ENCODE measurements at places on chromosomes 16 and 17.

GRCh38 chr17:56141046-56141839, 12.0 kb upstream of the ANKFN1 start:
- DNase-seq, result no peak

DNA sequence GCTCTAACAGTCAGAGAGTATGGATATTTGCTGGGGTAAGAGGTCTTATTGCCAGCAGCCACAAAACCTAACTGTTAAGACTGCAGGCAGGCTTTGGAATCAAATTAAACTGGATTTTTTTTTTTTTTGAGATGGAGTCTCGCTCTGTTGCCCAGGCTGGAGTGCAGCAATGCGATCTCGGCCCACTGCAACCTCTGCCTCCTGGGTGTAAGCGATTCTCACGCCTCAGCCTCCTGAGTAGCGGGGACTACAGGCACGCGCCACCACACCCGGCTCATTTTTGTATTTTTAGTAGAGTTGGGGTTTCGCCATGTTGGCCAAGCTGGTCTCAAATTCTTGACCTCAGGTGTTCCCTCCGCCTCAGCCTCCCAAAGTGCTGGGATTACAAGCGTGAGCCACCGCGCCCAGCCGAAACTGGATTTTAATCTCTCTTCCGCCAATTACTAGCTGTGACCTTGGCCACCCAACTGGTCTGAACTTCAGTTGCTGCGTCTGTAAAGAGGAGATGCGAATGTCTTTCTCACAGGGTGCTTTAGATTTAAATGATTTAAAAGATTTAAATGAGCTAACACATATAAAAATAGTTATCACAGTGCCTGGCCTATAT, 842 bp downstream of the MRPL10 start:
- DNase-seq, result no peak

DNA sequence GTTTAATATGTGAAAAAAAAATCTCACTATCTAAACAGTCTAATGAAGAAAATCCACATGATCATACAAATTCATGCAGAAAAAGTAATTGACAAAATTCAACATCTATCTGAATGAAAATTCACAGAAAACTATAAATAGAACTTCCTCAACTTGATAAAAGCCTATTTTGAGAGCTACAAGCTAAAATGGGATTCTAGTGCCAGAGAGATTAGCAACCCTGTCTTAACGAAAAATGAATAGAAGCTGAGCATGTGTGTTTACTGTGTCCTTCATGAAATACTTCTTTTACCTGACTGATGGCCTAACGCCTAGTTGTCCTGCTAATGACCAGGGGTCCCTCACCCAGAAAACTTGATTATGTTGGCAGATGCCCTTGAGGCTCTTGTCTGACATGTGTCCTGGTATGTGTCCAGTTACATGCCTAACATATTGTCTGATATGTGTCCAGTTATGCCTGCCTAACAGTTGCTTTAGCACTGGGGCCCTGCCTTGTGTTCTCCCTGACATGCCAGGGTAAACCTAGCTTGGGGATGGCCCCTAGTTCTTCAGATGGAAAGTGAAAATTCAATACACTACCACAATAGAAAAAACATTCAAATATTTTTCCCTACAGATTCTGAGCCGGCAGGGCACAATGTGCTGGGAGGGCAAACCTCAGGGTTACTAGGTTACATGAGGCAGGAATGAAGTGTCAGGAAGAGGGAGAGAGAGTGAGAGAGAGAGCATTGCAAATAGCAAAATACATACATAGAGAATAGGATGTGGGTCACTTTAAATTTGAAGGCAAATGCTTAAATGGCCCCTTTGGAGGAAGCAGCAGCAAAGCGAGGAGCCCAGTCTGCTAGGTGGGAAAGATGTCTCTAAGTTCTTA, 834.0 kb downstream of the CDH11 start:
- DNase-seq, result no peak

GRCh38 chr17:29136998-29137730, 43.0 kb downstream of the MYO18A start:
- no peak for DNase-seq

GRCh38 chr16:66502020-66502913, 47.7 kb downstream of the TK2 start:
- DNase-seq, result no peak

DNA sequence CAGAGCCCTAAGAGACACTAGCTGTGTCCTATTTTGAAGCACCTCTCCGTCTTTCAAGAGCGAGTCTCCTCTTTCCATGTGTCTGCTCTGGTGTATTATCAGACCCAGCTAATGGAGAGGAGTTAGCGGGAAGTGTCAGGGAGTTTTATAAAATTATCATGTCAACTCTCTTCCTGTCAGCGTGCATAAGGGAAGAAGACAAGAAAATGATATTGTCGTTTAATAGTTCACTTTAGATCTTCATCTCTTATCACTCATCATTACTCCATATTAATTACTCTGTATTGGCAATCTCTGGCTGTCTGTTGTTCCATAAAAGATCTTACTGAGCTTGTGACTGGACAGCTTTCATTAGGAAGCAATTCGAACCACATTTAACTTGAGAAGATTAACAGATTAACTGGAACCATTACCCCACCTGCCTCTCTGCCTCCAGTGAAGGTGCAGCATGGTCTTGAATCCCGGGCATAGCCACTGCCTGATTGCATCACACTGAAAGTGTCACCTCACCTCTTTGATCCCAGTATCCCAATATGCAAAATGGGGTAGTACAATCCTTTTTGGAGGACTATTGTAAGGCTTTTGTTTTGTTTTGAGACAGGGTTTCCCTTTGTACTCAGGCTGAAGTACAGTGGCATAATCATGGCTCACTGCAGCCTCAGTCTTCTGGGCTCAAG, 121.1 kb downstream of the TMEM114 start:
- DNase-seq, result no peak

GRCh38 chr17:80080081-80080480, 21.3 kb upstream of the GAA start:
- DNase-seq, result no peak

DNA sequence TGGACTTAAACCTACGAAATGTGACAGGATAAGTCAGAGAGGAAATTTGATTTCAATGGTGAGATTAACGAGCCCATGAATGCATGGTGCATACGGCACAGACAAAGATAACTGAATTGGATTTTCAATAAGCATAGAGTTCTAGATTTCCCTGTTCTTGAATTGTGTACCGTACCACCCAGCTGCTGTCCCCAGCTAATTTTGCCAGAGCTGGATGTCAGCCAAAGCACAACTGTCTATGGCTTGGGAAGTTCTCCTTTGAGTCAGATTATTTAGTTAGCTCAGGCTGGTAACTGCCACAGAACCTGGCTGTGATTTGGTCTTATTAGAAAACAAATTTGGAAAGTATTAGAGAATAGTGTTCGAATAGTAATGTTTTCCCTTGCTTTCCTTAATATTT, 143.1 kb downstream of the CDH13 start:
- no peak for DNase-seq

DNA sequence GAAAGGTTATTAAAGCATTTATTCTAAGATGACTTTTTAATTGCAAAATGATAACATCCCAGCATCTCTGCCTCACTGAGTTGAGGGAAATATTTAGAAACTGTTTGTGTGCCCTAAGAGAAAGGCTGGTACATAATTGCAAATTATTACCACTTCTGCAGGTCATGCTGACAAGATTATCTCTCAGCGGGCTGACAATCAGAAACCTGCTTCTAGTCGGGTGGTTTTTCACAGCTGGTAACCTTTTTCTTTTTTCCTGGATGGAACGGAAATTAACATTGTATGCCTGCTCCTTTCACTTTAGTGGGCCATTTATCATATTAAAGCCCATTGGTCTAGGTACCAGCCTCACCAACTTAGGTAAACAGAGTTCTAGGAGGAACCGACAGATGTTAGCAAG, 17.0 kb upstream of the NUDT7 start:
- DNase-seq, result no peak

DNA sequence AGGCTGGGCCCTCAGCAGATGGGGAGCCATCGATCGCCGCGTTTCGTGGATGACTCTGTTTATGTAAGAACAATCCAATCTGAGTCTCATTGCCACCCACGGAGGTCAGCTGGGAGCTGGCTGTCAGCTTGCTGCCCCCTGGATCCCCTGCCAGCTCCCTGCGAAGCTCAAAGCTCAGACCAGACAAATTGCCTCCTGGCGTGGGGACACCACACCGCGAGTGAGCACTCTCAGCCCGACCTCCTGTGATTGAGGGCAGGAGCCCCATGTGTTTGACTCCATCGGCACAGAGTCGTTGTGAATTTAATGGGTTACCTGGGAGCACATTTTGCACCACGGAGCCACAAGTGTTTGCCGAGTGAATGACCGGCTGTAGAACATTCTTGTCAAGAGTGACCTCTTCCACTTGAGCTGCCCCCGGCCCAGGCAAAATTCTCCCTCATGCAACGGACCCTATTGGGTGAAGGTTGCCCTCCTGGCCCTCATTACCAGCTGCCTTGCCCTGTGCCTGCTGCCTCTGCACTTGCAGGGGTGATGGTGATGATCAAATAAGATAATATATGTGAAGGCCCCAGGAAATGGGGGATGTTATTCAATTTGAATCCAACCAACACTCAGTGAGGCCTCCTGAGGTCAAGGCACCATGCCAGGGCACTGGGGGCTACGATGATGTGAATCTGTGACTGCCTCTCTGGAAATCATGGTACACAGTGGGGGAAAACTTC, 7.6 kb upstream of the GFAP start:
- DNase-seq, result no peak

- DNase-seq, result no peak
Measured at GRCh38 chr17:32517982-32518381, 31.2 kb downstream of the CDK5R1 start.

DNA sequence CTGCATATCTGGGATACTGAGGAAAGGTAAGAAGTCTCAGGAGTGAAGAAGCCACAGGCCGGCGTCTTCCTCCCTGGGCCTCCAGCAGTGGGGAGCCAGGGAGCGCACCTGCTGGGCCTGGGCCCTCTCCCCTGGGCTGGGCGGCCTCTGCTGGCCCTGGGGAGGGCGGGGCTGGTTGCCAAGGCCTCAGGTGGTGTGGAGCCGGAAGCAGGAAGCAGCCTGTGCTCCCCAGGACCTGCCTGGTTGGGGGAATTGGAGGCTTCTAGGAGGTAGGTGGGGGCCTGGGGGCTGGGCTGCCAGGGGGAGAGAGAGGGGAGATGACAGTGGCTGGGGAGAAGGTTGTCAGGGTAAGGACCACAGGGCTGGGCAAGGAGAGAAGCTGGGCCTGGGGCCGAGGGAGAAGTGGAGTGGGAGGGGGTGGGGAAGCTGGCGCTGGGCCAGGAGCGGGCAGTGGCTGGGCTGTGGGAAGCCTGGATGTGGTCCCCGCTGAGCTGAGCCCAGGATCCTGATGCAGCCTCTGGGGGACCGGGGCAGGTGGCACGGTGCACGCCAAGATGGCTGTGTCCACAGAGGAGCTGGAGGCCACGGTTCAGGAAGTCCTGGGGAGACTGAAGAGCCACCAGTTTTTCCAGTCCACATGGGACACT, at the start of gene SMIM22:
Gene SMIM22 (plus strand): TSS at position 189 of the 647 bp plus-strand sequence. CDS start 366 bp downstream, at position 555.
- no peak for DNase-seq

DNA sequence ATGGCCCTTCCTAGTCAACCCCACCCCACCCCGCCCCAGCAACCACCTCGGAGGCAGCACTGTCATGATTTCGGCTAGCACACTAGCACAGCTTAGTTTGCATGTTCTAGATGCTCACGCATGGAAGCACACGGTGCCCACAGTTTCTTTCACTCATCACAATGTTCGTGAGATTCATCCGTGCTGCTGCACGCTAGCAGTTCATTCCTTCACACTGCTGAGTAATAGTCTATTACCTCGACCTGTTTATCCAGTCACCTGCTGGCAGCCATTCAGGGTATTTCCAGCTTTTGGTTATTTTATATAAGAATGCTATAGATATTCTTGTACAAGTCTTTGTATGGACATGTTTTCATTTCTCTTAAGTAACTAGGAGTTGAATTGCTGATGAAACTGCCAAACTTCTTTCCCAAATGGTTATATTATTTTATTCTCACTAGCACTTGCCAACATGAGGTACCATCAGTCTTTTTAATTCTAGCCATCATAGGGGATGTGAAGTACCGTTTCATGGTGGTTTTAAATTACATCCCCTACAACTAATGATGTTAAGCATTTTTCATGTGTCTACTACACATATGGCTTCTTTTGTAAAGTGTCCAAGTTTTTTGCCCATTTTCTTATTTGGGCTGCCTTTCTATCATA, 75.7 kb downstream of the CYTH1 start:
- no peak for DNase-seq

- peak; percentile 84 for DNase-seq
Measured at GRCh38 chr17:8152112-8152775, at the start of gene PER1. Gene PER1, minus strand, starts transcription at chr17:8152404. Its CDS starts 1,698 bp downstream, at chr17:8150706.

DNA sequence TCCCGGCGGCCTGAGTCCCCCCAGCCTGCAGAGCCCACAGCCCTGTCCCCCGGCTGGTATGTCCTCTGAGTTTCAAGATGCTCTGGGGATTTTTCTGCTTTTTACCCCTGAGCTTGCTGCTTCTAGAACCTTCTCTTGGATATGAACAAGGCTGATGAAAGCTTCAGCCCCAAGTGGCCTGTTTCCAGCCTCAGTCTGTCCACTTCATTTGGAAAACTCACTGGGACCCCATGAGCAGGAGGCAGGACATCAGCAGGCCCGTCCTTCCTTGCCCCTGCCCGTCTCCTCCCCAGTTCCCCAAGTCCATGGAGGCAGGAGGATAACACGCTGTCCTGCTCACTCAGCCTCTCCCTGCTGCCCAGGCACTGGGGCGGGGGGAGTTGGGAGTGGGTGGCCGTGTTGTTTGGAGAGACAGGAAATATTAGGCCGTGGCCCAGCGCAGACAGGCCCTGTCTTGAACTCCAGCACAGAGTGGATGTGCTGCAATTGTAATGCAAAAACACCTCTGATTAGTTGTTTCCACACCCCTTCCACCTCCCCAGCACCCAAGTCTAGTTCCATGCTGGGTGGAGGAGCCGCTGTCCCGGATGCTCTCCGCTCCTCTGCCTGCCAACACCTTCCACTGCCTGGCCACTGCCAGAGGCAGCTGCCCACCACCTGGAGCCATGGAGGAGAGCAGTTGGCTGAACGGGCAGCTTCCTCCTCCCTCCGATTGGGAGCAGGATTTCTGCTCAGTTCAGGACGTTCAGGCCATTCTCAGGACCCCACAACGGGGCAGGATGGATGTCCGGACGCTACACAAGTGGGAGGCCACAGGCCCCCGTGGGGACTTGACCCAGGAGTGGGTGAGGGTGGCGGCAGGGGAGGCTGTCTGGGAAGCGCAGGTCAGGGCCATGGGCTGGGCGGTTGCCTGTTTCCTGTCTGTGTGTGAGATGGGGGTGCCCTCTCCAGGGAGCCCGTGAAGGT, 216.9 kb upstream of the GSE1 start:
- DNase-seq, result no peak

- DNase-seq, result no peak
Measured at GRCh38 chr16:68425498-68426346, 22.6 kb downstream of the SMPD3 start.

DNA sequence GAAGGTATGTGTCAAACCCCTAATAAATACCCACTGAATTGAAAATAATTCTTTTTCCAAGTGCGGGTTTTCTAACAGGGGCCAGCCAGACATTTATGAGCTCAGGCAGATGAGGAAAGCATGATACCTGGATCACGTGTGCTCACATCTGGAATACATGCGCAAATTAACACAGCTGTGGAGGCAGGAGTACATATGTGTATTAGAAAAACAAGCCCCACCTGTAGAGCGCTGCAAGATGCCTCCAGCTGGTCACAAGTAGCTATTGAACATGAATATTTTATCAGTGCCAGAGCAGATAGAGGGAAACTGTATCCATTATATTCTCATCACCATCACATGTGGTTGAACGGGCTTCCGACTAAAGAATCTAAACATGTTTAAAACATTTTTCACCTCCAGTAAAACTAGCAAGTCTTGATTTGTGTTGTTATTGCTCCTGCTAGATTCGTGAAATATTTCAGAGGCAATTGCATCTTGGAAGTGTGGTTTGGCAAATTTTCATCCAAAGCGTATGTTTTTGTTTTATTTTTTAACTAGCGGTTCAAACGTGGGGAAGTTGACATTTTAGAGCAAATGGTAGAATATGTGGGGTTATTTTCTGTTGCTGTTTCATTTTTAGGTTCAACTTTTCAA, 482.8 kb downstream of the CDH13 start:
- no peak for DNase-seq

Data from stimulated activated CD8-positive, alpha-beta memory T cell treated with anti-CD3 and anti-CD28 coated beads, Interleukin-7, amount 100 ng/mL, for 48 hours (primary cell).